ENCODE measurements at places on chromosomes 2 and 18.
A peak's percentile ranks its signal among the peaks of the same experiment; 100 is the strongest.

DNA sequence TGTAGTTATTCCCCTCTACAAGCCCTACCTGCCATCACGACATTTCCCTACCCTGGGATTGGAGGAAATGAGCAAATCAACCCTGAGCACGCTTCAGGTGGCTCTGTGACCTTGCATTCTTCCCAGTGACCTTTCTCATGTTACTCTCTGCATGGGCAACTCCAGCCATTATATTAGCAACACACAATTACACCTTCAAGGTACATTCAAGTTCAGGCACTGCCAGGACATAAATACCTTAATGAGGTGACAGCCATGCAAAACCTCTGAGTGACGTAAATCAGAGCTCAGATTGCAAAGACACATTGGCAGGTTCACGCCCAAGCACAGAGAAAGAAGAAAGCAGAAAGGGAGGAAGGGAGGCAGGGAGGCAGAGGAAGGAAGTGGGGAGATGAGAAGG lies 68.7 kb upstream of the ALK start:
- no peak for DNase-seq

DNA sequence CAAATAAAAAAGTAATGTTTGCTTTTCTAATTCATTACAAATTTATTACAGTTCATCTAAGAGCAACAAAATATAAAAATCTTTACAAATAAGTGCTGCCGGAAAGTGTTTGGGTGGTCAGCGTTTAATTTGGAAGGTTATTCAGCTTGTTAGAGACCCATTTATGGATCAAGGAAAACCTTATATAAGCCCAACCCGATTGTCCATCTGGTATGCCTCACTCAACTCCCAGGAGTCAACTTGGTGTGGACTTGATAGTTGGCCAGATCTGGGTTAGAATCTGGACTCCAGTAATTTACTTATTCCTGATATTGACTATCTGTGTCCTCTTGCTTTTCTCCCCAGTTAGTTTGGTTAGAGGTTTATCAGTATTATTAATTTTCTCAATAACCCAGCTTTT lies 106.2 kb downstream of the KCTD1 start:
- no peak for DNase-seq

GRCh38 chr2:195094330-195094729 lies 562.7 kb upstream of the SLC39A10 start:
- no peak for DNase-seq

GRCh38 chr18:69948919-69949537 lies 1.4 kb upstream of the CD226 start:
- DNase-seq: no peak

GRCh38 chr2:19545507-19545906 lies 187.1 kb upstream of the OSR1 start:
- DNase-seq: no peak

GRCh38 chr2:74007711-74008110 lies 23.0 kb downstream of the TET3 start:
- DNase-seq: no peak

DNA sequence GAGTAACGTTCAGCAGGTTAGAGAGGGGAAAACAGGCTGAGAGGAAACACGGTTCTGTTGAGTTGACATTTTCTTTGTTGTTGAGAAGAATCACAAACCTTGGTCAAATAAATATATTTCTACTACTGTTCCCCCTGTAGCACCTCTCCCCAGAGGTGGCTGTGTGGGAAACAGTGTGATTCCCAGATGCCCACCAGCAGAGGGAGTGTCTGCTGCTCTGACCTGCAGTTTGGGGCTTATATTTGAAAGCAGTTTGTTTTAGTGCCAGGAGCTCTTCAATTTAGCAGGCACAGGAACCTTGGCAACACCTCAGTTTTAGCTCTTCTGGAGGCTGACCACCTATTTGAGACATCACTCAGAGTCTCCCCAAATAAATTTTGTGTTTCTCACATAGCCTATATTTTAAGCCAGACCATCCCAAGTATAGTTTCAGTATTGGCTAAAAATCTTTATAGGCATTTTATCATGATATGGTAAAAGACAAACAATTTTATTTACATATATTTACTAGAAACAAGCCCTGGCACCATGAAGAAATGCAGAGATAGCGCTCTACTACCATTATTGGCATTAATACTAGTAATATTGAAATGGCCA lies 75.7 kb downstream of the PIK3C3 start:
- DNase-seq: peak; percentile 44

DNA sequence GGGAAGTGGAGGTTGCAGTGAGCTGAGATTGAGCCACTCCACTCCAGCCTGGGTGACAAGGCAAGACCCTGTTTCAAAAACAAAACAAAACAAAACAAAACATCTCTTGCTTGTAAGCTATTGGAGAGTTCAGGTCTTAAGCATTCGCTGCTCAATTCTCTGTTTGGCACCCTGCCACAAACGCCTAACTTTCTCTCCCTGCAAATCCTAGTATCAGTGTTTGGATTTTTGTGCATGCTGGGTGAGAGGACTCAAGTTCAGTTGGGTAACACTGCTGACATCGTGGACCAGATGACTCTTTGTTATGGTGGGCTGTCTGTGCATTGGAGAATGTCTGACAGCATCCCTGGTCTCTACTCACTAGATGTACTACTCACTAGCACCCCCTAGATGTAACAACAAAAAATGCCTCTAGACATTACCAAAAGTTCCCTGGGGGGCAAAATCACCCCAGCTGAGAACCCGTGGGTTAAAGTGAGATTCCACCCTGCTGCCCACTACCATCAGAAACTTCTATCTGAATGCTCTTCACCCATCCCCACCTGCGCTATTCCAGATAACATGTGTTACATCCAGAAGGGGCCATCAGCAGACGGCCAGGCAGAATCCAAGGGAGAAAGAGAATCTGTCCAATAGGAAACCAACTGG lies 50.9 kb downstream of the CACNB4 start:
- DNase-seq: peak; percentile 9

DNA sequence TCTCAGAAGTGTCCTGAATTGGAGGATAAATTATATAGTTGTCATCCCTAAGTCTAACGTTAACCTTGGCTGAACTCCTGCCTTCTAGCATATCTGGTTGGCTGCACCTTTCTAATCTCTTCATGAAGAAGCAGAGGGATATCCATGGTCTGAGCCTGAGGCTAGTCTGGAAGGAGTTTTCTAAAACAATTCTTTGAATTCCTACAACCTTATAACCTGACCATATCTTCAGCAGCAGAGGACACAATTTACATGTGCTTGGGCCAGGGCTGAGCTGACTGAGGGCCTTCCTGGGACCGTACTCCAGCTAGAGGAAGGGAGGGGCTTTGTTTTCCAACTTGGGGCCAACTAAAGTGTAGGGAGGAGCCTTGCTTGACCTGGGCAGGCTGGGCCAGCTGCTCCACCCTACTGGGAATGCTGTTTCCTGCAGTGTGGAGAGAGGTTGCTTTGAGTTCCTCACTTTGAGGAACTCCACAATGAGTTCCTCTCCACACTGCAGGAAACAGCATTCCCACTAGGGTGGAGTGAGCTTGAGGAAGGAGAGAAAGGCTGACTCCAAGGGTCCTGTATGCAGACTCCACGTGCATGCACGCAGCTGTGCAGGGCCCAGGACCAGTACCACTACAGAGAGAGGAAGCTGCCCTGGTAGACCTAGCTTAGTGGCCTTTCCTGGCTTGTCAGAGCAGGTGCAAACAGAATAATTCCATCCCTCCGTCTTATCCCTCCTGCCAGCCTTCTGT lies 19.6 kb downstream of the CEP68 start:
- DNase-seq: no peak

DNA sequence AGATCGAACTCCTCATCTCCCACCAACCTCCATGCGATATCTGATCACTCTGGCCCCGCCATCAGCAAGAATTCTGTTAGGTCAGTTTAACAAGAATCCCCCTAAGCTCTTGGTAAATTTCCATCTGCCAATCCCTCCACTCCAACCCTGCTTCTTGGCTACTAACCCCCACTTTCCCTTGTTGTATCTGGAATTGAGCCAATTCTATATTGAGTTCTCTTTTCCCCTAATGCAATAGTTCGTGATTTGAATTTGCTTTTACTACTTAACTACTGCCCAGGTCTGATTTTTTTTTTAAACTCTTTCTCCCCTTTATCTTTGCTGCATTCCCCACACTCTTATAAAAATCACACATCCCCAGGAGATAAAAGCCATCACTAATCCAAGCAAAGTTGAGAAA lies 159.3 kb upstream of the STK17B start:
- peak; percentile 72 for DNase-seq

- DNase-seq: no peak
Measured at GRCh38 chr2:67565761-67566160, 168.6 kb downstream of the ETAA1 start.

GRCh38 chr2:199430214-199430613 lies 27.5 kb downstream of the SATB2 start:
- DNase-seq: no peak
